ENCODE measurements at places on chromosomes 6 and 20. TPM values are rescaled to one million over a fixed set of nuclear protein-coding genes. Genes with fewer than 3 reads are reported as not detected.

ACTL10 gene
- 1.2 TPM for total RNA-seq

DNA sequence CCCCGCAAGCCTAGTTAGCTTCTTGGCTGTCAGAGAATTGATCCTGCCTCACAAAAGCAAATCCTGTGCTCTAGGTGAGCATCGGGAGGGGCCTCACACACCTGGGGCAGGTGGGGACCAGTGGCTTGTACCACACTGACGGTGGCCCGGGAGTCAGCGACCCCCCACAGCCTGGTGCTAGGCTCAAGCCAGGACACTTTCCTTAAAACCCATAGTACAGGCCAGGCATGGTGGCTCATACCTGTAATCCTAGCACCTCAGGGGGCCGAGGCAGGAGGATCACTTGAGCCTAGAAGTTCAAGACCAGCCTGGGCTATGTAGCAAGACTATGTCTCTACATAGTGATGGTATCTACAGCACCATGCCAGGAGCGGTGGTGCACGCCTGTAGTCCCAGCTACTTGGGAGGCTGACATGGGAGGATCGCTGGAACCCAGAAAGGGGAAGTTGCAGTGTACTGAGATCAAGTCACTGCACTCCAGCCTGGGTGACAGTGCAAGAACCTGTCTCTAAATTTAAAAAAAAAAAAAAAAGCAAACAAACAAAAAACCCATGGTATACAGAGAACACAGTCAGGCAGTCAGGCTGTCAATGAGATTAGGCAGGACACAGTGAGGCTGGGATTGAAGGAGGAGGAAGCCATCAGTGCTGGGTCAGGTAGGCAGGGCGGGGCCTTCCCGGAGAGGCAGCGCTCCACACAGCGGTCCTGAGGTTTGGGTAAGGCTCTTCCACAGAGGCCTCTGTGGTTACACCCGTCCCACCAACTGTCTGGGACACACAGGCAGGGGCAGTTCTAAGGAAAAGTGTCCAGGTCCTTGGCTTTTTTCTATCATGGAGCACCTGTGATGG, 41.3 kb downstream of the SYNJ2 start:
- peaks cover 7% of the 10 kb centered on the region for H3K36me3 ChIP-seq
- peaks cover 33% of the 10 kb centered on the region for H3K4me1 ChIP-seq
- no peak overlapping the region for H3K4me3 ChIP-seq
- H3K27me3 ChIP-seq, result no peaks in the 10 kb centered on the region
- peak overlapping the region; percentile 65 for H3K27ac ChIP-seq
- no peak for DNase-seq

GRM1 gene
- not detected for total RNA-seq

DNA sequence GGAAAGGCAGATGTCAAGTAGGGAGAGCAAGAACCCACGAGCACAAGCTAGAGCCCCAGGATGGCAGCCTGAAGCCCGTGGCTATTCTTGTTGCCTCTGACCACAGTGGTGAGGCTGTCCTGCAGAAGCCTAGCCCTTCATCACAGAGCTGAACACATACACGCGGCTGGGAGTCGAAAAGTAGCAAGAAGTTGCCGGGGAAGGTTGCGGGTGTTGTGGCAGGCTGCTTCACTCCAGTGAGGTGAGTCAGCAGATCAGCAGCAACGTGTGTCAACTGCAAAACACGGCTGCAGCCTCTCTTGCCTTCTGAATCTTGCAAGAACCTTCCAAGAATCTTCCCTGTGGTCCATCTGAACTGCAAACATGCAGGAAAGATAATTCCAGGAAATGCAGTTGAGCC, 10.6 kb upstream of the STX16 start:
- H3K4me3 ChIP-seq, result no peak overlapping the region
- DNase-seq, result no peak
- peaks cover 6% of the 10 kb centered on the region for H3K36me3 ChIP-seq
- H3K4me1 ChIP-seq, result peaks cover 8% of the 10 kb centered on the region
- no peak overlapping the region for H3K27ac ChIP-seq
- peaks cover 53% of the 10 kb centered on the region for H3K27me3 ChIP-seq

DNA sequence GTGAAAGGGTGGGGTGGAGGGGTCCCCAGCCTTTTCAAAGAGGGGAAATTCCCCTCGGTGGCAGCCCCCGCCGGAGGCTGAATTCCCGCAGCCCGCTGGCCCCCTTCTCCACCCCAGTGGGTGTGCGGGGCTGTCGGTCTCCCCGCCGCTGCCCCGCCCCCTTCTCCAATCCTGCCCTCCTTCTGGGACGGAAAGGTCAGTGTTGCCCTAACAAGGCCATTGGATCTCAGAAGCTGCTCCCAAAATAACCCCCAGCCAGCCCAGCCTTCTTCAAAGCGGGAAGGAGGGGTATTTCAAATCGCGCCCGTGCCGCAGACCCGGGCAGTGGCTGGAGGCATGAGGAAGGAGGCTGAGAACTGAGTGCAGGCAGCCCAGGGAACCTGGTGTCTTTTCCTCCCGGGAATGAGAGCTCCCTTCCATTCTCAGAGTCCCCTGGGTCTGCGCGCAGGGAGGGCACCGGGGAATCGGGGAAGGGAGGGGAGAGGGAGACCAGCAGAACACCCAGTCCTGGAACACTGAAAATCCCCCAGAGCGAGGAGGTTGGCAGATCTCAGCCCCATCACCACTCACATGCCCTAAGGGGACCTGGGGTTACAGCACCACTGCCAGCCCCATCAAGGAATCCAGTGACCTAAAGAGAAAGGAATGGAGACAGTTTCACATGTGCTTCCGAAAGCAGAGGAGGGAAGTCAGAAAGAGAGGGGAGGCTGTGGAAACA, at the start of gene JPH2:
Gene JPH2 (minus strand): TSS at position 135 of the 718 bp plus-strand sequence. CDS start 483 bp downstream, outside the sequence.
- H3K4me1 ChIP-seq, result peaks cover 12% of the 10 kb centered on the region
- H3K4me3 ChIP-seq, result no peak within 1 kb of the TSS
- peaks cover 16% of the 10 kb centered on the region for H3K36me3 ChIP-seq

BPIFB2 gene
- total RNA-seq, result not detected

- H3K4me1 ChIP-seq, result peaks cover 5% of the 10 kb centered on the region
- H3K36me3 ChIP-seq, result peaks cover 3% of the 10 kb centered on the region
- no peak overlapping the region for H3K27ac ChIP-seq
Measured at GRCh38 chr20:23095499-23095898, 9.4 kb upstream of the CD93 start.

LINC00237 gene
- total RNA-seq, result not detected
